ENCODE measurements at places on chromosomes 5 and 9.
A peak's percentile ranks its signal among the peaks of the same experiment; 100 is the strongest.

- no peak for DNase-seq
Measured at GRCh38 chr5:44051591-44051990, 337.6 kb downstream of the FGF10 start.

DNA sequence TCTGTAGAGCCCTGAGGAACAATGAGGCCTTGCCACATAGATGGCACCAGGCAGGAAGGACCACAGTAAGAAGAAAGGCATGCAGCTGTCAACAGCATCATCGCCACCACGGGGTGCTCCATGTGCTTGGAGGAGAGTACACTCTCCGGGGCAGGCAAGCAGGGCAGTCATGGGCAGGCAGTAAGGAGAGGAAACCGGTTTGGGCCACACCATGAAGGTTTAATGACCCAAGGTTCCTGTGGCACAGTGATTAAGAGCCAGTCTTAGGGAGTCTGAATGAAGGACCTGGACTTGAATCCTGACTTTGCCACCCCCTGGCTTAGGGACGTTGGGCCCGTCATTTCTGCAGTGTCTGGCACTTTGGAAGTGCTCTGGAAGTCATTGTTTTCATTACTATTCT lies 80.6 kb upstream of the ZBTB43 start:
- DNase-seq: no peak

DNA sequence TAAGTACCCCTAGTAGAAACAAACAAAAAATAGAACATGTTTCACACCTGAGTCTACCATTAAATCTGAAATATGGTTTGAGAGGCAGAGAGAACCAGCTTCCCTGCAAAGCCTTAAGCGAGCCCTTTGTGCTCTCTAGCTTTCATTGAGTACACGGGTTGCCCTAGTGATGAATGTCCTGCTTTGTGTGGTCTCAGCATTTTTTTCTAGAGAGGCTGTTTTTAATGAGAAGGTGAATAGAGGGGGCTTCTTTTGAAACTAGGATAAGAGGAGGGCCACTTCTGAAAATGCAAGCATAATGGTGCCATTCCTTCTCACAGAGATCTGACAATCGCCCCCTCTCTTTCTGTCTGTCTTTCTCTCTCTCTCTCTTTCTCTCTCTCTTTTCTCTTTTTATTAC lies 131.3 kb downstream of the MACIR start:
- DNase-seq: no peak

- no peak for DNase-seq
Measured at GRCh38 chr5:1897816-1898450, 15.2 kb upstream of the IRX4 start.

- peak; percentile 59 for DNase-seq
Measured at GRCh38 chr9:4315582-4316215, 15.8 kb upstream of the GLIS3 start.

GRCh38 chr9:107976767-107977166 lies 487.2 kb upstream of the KLF4 start:
- no peak for DNase-seq

- peak; percentile 58 for DNase-seq
Measured at GRCh38 chr5:173283318-173284288, 44.6 kb downstream of the STC2 start.

DNA sequence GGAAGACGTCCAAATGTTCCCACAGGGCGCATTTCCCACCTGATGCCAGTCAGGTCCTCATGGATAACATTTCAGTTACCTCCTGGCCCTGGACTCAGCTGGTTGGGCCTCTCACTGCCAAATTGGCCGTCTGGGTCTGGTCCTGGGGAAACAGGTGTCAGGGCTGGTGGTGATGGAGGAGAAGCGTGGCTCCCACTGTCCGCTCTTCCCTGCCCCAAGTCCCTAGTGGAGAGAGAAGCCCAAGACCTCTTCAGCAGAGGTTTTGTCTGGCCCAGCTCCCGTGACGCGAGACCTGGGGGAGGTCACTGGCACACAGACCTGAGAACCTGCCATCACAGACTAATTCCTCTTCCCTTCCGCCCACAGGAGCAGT lies 27.8 kb upstream of the PRDM12 start:
- no peak for DNase-seq

GRCh38 chr9:93112116-93112863 lies 16.3 kb downstream of the CARD19 start:
- DNase-seq: no peak

All from activated T-cell treated with anti-CD3 and anti-CD28 coated beads for 1 hour (primary cell).